ENCODE measurements at places on chromosomes 6 and 20.

DNA sequence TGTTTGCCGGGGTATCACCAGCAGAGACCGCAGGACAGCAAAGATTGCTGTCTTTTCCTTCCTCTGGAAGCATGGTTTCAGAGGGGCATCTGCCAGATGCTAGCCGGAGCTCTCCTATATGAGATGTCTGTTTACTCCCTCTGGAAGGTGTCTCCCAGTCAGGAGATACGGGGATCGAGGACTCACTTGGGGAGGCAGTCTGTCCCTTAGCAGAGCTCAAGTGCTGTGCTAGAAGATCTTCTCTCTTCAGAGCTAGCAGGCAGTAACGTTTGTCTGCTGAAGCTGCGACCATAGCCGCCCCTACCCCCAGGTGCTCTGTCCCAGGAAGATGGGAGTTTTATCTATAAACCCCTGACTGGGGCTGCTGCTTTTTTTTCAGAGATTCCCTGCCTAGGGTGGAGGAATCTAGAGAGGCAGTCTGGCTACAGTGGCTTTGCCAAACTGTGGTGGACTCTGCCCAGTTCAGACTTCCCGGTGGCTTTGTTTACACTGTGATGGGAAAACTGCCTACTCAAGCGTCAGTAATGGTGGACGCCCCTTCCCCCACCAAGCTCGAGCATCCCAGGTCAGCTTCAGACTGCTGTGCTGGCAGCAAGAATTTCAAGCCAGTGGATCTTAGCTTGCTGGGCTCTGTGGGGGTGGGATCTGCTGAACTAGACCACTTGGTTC, 133.0 kb upstream of the FLRT3 start:
- no peak for DNase-seq

- DNase-seq, result no peak
Observed at GRCh38 chr6:52544602-52545405, 32.1 kb downstream of the TRAM2 start.

- DNase-seq, result no peak
Observed at GRCh38 chr6:18725449-18725848, 338.3 kb downstream of the RNF144B start.

DNA sequence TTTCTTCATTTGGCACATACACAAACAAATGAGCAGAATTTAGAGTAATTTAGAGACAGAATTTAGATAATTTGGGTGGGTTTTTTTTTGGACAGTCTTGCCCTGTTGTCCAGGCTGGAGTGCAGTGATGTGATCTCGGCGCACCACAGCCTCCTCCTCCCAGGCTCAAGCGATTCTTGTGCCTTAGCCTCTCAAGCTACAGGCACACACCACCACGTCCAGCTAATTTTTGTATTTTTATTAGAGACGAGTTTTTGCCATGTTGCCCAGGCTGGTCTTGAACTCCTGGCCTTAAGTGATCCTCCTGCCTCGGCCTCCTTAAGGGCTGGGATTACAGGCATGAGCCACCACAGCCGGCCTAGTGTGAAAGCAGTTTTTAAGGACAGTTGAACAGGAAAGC, 127.8 kb downstream of the MTHFD1L start:
- DNase-seq, result no peak

DNA sequence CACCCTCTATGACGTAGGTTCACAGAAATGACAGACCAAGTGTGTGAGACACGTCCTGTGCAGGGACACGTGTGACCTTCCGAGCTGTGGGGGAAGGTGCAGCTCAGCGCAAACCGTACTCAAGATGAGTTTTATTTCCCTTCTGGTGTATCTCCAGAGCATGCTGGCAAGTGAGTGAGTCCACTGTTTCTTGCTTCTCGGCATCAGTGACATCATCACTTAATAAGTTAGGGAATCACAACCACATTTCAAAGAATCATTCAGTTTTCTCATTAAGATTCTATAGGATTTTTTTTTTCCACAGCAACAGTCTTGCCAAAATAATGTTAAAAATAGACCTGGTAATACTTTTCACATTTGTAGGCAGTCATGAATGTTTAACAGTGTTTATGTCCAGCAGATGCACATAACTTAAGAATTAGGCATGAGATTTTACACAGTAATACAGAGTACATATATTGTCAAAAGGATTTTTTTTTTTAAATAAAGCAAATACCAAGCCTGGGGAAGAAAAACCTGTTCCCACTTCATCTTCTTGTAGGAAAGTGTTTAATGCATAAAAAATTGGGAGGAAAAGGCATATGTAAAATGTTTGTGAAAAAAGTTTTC, 417.8 kb downstream of the CDC5L start:
- no peak for DNase-seq

DNA sequence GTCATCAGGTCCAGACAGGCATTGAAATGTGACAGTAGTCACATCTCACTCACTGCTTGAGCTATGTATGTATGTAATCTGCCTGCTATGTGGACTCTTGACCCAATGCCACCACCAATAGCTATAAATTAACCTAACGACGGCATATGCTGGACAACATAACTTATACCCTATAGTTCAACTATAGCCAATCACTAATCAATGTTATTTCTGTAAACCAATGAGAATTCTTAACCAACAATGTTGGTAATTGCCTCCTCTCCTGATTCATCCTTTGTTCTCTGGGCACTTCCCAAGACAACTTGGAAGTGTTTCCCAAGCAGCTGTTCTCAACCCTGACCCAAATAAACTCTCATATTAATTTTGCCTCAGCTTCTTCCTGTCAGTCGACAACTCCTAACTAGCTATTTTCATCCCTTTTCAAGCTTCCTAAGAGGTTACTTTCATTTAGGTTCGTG, 24.1 kb upstream of the SERPINB1 start:
- DNase-seq, result no peak

DNA sequence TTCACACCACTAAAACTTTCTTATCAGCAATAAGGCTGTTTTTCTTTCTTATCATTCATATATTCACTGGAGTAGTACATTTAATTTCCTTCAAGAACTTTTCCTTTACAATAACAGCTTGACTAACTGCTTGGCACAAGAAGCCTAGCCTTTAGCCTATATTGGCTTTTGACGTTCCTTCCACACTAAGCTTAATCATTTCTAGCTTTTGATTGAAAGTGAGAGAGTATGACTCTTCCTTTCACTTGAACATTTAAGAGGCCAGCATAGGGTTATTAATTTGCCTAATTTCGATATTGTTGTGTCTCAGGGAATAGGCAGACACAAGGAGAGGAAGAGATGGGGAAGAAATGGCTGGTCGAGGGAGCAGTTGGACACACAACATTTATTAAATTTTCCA, 23.6 kb downstream of the THEMIS start:
- DNase-seq, result no peak

DNA sequence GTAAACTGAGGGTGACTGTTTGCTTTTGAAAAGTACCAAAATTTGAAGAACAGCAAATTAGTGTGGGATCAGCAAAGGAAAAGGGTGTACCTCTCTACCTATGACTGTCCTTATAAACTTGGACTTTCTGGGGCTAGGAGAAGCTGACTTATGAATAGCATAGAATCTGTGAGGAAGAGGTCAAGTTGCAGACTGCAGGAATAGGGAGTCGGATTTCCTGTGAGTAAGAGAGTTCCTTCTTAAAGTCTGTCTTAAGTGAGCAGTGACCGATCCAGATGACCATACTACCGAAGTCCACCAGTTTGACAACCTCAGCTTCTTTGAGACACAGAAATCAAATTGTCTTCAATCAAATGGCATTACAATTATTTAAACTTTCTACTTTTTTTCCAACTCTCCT, 708.7 kb downstream of the UTRN start:
- DNase-seq, result no peak

DNA sequence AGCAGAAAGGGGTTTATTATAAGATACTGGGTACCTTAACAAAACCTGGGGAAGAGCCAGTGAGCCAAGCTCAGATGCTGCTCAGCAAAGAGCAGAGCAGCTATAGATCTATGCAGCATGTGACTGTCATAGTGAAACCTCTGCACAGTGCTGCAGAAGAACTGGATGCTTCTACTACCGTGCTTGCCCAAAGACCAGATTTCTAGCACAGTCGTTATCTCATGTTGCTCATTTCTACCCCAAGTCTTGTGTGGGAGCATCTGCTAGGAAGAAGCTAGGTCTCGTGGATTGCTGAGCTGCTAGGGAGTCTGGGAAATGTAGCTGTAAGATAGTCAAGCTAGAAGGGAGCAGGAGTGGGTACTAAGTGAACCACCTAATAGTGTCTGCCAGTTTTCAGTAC, 31.7 kb upstream of the GNRH2 start:
- DNase-seq, result no peak

GRCh38 chr6:138500867-138501446, 1.7 kb upstream of the NHSL1 start:
- DNase-seq, result no peak

GRCh38 chr6:7469696-7470095, 71.8 kb upstream of the DSP start:
- DNase-seq, result no peak

DNA sequence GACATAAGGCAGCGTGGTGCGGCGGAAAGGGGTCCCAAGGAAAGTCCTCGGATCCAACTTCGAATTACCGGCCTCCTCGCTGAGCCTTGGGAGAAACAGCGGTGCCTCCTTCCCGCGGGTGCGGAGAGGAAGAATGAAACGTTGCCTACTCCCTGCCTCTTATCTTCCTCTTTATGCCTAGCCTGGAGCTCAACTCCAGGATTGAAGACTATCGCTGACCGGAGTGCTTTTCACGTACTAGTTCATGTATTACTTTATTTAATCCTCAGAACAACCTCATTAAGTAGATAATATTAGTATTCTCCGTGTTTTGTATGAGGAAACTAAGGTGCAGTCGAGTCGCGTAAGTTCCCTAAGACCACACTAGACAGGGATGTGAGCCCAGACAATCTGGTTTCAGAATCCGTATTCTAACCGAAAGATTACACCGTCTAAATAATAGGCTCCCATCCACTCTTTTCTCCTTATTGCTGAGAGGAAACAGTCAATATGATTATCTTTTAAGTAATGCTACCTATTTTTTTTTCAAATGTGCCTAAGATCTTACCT, 793 bp upstream of the PDSS2 start:
- no peak for DNase-seq

DNA sequence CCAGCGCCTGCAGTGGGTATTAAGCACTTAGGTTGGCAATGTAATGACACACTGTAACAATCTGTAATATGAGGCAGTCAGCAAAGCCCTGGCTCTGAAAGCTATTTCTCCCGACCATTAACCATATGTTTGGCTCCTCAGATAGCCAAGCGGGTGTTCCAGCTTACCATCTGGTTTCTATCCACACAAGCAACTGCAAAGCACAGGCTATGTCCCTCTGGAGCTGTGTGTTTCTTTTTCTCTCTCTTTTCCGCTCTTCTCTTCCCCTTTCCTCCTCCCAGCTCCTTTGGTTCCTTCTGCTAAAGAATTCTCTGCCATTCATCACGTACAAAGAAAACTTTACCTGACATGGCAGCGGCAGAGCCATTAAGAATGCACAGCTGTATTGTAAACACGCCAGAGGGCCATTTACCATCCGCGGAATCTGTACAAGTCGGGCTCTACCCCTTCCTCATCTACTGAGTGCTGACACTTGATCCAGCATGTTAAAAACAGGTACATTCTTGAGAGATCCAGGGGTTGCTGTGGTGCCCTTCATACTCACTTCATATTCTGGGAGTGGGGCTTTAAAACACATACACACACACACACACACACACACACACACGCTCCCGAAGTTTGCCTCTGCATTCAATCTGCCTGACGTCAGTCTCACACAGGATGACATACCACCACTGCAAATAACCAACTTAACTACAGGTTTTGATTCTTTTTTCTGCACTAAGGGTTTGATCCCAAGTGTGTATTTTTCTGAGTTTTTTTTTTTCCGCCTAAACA, 77.2 kb downstream of the BACH2 start:
- DNase-seq, result no peak

GRCh38 chr20:7702141-7702540, 238.1 kb downstream of the HAO1 start:
- DNase-seq, result no peak

- no peak for DNase-seq
Observed at GRCh38 chr6:154165478-154165877, 126.4 kb downstream of the OPRM1 start.

DNA sequence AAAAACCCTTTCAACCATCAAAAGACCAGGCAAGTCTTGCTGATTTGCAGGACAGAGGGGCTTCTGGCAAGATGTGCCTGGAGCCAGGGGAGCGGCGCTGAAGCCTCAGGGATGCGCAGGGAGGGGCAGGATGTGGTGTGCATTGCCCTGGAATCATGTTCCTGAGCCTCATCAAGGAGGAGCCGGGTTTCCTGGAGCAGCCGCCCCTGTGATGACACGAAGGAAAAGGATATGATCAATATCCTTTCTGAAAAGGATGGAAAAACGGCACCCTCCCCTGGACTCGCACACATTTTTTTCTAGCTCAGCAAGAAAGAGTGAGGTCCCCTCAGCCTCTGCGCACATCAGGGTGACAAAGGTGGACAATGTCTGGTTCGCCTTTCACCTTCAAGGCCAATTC, 173.1 kb upstream of the SSTR4 start:
- DNase-seq, result no peak

DNA sequence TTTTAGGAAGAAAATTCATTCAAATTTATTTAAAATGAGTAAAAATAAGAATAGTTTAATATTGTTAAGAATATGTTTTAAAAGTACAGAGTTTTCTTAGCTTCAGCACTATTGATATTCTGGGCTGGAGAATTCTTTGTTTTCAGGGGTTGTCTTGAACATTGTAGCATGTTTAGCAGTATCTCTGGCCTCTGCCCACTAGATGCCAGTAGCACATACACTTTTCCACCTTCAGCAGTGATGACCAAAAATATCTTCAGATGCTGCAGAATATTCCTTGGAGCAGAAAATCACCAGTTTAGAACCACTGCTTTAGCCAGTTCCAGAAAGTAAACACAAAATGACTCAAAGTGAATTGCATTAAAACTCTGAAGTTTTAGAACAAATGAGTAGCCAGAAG, 19.4 kb upstream of the SDHAF4 start:
- no peak for DNase-seq

DNA sequence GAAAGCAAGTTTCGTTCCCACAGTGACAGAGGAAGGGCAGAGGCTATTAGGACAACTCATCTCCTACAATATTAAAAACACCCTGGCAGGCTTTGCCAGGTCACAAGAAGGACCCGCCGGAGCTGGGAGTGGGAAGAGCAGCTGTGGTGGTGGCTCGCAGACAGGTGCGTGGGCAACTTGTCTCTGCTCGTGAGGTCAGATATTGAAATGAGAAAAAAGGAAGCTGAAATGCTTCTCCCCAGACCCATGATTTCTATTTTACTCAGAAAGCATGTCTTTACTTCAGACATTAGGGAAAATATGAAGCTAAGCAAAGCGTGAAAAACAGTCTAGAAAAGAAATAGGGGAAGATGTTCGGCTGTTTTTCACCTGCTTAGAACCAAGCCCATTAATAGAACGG, 166.3 kb upstream of the EEF1E1 start:
- DNase-seq, result no peak

GRCh38 chr20:31560746-31561598, 44.1 kb upstream of the ID1 start:
- DNase-seq, result no peak

All from stimulated activated CD4-positive, alpha-beta T cell treated with anti-CD3 and anti-CD28 coated beads, Interleukin-15, amount 100 ng/mL, for 1 hour (primary cell).